ENCODE measurements at places on chromosomes 7 and 10.

GRCh38 chr7:99381664-99382075 lies 7.1 kb downstream of the ARPC1B start:
- ATAC-seq, result no peak

DNA sequence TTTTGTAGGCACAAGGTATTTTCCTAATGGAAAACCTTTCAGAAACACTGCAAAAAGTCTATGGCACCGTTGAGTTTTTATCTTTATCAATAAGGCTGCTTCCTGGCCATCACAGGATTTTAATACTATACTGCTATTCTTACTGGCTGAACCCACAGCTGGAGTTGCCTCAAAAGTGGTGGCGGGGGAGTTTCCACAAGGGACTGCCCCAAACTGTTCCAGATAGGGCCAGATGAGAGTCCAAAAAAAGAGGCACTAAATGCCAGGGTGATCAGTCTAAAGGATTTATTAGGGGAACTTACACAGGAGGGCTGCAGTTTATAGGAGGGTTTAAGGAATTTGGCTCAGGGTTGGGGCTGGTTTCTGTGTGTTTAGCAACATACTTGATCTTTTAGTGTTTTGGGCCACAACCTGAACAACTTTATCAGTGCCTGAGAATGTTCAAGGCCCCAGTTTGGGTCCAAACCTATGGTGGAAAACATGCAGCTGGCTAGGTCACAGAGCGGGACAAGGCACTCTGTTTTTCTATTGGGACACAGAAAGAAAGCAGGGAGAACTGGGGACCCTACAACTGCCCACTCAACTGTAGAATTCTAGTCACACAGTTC lies 41.4 kb downstream of the STAM start:
- ATAC-seq, result no peak

DNA sequence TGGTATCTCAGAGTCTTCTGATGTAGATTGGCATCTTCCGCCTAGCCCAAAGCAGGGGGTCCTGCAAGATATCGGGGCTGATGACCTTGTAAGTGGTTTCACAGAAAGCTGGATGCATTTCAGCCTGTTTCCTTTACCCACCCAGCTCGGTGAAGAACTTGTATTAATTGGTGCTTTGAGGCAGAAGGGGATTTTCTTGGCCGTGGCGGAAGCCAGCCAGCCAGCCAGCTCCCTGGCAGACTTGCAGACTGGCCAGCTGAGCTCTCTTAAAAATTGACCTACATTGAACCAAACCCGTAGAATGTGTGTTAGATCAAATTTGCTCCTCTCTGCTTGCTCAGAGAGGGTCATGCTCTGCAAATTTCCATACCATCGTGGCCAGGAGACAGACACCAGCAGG lies 218.4 kb downstream of the ADAM12 start:
- ATAC-seq, result no peak

GRCh38 chr7:101893341-101894082 lies 76.1 kb downstream of the CUX1 start:
- no peak for ATAC-seq

- ATAC-seq, result no peak
These were observed 123.5 kb upstream of the SHH start for GRCh38 chr7:155935726-155936125.

DNA sequence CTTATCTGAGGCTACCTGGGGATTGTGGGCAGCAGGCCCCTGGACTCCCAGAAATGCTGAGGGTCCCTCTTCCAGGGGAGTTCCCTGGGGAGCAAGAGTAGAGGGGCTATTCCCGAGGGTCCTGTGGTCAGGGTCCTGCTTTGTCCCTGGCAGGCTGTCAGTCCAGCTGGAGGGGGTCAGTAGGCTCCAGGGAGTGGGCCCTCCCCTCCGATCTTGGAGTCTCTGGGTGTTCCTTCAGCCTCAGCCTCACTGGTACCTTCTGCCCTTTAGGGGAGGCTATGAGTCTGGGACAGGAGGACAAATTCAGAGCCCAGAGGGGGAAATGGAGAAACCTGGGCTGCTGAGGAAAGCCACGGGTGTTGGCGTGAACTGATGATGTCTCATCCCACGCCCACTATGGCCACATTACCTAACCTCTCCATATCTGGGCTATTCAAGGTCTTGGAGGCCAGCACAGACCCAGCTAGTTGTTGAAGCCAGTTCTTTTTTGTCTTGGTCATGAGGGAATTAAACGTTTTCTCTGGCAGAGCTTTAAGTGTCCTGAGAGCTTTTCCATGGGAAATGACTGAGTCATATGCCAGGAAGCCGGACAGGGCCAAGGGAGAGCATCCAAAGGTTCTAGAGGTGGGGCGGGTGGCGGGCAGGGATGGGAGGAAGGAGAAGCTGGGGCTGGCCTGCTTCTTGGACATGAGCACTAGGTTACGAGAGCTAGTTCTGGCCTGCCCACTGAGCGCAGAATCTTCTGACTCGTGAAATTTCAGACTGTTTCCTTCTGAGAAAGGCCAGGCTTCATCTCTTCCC lies 6.2 kb downstream of the CALHM2 start:
- peak; percentile 25 for ATAC-seq

GRCh38 chr10:51433949-51434475 lies 265.4 kb downstream of the CSTF2T start:
- ATAC-seq, result no peak

DNA sequence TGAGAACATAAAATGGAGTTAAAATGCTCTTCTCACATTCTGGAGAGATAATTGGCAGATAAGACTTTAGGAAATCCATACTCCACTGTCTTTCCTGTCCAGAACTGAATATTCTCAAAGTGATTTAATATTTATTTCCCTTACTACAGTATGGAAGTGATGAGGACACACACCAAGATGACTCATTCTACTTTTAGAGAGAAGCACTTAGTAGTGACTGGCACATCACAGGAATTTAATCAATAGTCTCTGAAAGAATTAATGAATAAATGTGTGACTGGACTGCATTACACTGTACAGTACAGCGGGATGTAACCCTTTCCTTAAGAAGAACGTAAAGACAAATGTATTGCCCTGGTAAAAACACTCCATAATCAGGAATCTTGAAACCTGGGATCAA lies 116.7 kb downstream of the SEMA3E start:
- ATAC-seq, result no peak

DNA sequence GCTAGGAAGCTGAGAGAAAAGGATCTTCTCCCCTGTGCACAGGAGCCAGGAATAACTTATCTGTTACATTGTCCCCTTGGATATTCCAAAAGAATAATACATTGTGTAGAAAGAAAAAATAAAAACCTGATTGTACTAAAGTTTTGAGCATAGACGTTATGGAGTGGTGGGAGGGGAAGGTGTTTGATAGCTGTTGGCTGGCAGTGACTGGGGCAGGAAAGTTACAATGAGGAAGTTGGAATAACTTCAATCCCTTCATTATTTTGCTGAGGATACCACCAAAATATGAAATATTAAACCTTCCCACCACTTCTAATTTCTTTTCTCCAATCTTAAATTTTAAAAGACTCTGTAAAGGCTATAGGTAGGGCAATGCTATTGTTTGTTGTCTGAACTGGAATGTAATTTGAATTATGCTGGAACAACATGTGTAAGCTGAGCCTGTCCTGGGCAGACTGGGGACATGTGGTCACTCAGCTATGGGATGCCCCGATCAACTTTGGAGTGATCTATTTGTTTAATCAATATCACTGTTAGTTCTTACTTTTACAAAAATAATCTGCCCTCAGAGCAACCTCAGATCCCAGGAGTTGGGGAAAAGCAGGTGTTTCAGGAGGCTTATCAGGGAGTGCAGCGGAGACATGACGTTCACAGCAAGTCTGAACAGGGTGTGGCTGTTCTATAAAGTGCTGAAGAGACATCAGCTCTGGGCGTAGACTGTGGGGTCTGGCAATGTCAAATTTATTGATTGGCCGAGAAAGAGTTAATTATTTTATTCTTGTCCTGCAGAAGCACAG lies 20.8 kb downstream of the CYP3A43 start:
- peak; percentile 69 for ATAC-seq

GRCh38 chr10:133278577-133279265 lies 2.1 kb upstream of the ADAM8 start:
- peak; percentile 58 for ATAC-seq

GRCh38 chr7:154503962-154504550 lies 451.9 kb downstream of the DPP6 start:
- ATAC-seq, result no peak
